ENCODE measurements at places on chromosomes 2 and 18. TPM values are rescaled to one million over a fixed set of nuclear protein-coding genes. Genes with fewer than 3 reads are reported as not detected.

Gene AKAIN1
- total RNA-seq: not detected

Gene SIX3
- not detected for total RNA-seq

Gene HRH4
- total RNA-seq: under 0.01 TPM

Gene BMP10
- total RNA-seq: not detected

Gene CCDC74B
- total RNA-seq: 9.7 TPM

Gene MSTN
- 0.08 TPM for total RNA-seq

Measured in fibroblast of the aortic adventitia (primary cell).